ENCODE measurements at places on chromosomes 13 and 19.
A peak's percentile ranks its signal among the peaks of the same experiment; 100 is the strongest.

GRCh38 chr19:48745208-48745995, 1.3 kb downstream of the IZUMO1 start:
- DNase-seq: peak; percentile 56

GRCh38 chr13:74129500-74130191, 4.6 kb downstream of the KLF12 start:
- DNase-seq: no peak

DNA sequence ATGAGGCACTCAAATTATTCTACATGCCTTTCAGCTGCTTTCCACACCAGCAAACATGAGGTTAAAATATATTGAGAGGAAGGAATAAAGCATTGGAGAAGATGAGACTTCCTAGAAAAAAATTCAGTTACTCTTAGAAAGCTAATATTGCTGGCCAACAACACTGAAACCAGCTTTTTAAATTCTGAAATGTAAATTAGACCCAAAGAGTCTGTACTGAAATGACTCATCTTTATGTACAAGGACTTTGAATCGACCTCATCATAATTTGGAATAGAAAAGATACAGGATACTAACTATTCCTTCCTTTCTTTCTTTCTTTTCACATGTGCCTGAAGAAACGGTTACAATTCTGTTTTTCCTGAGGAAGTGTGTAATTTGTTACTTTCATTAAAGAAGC, 6.5 kb upstream of the HSPH1 start:
- DNase-seq: no peak

- DNase-seq: no peak
Measured at GRCh38 chr13:46071590-46072249, 19.2 kb upstream of the ZC3H13 start.

GRCh38 chr13:75881109-75881775, 245.1 kb downstream of the LMO7 start:
- no peak for DNase-seq

All from nephron progenitor cell (in vitro differentiated cells).